ENCODE measurements at places on chromosomes 1 and 21.

DNA sequence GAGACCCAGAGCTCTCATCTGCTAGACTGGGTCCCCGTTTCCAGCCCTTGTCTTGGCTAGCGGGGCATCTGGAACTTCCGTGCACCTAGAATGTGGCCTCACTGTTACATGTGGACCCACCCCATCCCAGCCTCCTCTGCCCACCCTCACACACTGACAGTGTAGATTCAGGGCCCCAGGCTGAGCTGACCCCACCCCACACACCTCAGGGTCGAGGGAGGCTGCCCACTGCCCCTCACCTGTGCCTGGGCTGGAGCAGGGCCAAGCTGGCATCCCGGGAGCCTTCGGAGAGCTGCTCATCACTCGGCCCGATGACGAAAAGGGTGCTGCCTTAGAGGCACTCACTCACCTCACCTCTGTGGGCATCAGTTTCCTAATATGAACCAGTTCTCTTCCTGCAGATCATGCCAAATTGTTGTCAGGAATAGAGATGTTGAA is 11.1 kb downstream of the ACOT11 start:
- H3K36me3 ChIP-seq: no peaks in the 10 kb centered on the region
- no peaks in the 10 kb centered on the region for H3K27me3 ChIP-seq
- no peak overlapping the region for H3K27ac ChIP-seq

DNA sequence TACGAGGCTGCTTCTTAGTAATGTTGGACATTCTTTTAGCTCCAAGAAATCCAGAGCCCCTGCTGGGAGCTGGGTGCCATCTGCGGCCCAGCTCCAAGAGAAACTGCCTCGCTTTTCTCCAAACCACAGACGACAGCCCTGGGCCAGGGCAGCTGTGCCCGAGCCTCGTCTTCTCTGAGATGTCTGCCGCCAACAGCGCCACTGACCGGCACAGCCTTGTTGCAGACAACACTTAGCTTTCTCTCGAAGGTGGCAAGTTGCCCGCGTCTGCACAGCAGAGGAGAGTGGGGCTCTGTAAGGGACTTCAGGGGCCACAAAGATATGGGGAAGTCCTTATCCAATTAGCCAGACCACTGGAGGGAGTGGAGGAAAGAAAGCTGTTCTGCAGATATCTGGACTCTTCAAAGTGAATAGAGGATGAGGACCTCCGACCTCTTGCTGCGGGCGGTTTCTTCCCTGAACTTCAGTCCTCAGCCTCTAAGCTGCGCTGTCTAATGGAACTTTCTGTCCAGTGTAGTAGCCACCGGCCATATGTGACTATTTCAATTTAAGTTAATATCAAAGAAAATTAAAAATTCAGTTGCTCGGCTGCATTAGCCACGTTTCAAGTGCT is 63.9 kb upstream of the DISP3 start:
- peaks cover 2% of the 10 kb centered on the region for H3K27me3 ChIP-seq
- no peaks in the 10 kb centered on the region for H3K36me3 ChIP-seq
- H3K4me1 ChIP-seq: no peaks in the 10 kb centered on the region
- no peak overlapping the region for H3K4me3 ChIP-seq
- no peak for DNase-seq

- DNase-seq: no peak
- H3K27ac ChIP-seq: no peak overlapping the region
- no peak overlapping the region for H3K4me3 ChIP-seq
- peaks cover 77% of the 10 kb centered on the region for H3K4me1 ChIP-seq
- peaks cover 14% of the 10 kb centered on the region for H3K36me3 ChIP-seq
- no peaks in the 10 kb centered on the region for H3K27me3 ChIP-seq
These were observed 74.2 kb downstream of the CD34 start for GRCh38 chr1:207836591-207837347.

DNA sequence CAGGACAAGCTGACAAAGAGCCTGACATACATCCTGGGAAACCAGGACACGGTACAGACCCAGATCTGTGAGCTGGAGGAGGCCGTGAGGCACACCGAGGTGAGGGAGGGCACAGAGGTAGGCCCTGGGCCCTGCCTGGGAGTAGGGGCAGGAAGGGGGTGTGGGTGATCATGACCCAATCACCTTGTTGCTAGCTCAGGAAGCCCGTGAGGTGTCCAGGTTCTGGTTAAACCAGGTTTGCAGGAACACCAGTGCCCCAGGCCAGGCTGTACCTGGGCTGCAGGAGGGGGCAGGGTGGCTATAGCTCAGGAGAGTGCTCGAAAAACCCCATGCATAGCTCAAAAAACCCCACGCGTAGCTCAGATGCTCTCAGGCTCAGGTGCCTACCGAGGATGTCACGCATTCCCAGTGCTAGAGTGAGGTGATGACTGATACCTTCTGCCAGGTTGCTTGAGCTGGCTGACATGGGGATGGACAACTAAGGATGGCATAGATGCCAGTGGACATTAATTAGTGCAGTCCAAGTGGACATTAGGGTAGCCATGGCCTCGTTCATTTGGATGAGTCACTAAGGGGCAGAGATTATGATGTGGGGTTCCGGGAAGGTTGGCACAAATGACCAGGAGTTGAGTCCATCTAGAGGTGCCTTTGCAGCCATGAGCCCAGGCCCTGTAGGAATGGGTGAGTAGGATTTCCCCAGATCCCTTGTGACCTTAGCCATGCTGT is 3.7 kb downstream of the TRIM46 start:
- peaks cover 36% of the 10 kb centered on the region for H3K4me1 ChIP-seq
- no peak for DNase-seq
- H3K27ac ChIP-seq: no peak overlapping the region
- H3K27me3 ChIP-seq: peaks cover 2% of the 10 kb centered on the region
- H3K4me3 ChIP-seq: no peak overlapping the region

DNA sequence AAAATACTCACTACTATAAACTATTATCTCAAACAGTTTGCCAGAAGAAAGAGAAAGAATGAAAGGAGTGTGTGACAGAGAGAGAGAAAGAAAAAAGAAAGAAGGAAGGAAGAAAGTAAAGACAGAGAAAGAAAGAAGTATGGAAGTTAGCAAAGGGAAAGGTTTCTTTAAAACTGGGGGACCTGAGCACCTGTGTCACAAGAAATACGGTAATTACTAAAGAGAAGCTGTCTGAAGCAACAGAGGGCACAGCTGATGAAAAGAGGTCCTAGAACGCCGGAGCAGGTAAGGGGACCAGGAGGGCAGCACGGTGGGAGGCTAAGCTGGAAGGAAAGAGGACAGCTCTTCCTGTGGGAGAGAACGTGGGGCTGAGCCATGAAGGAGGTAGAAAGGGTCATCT is 163.6 kb downstream of the DSCAM start:
- no peak overlapping the region for H3K27ac ChIP-seq
- no peaks in the 10 kb centered on the region for H3K4me1 ChIP-seq
- H3K27me3 ChIP-seq: no peaks in the 10 kb centered on the region
- H3K36me3 ChIP-seq: no peaks in the 10 kb centered on the region
- H3K4me3 ChIP-seq: no peak overlapping the region
- DNase-seq: no peak

DNA sequence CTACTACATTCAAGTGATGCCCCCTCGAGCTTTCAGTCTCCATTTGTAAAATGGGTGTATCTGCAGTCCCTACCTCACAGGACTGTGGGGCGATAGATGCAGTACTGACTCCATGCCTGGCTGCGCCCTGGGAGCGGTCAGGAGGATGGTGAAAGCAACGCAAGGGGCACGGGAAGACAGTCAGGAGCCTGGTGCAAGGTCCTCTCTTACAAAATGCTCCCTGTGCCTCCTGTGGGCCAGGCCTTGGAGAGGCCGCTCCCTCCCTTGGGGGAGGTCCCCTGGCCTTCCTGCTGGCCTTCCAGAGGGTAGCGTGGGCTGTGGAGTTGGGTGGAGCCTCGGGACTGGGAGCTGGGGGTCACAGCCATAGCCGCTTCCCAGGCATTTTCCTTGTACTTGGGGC is 21.6 kb downstream of the FAM151A start:
- H3K27ac ChIP-seq: no peak overlapping the region
- no peak for DNase-seq
- no peaks in the 10 kb centered on the region for H3K36me3 ChIP-seq
- no peak overlapping the region for H3K4me3 ChIP-seq
- peaks cover 13% of the 10 kb centered on the region for H3K4me1 ChIP-seq

DNA sequence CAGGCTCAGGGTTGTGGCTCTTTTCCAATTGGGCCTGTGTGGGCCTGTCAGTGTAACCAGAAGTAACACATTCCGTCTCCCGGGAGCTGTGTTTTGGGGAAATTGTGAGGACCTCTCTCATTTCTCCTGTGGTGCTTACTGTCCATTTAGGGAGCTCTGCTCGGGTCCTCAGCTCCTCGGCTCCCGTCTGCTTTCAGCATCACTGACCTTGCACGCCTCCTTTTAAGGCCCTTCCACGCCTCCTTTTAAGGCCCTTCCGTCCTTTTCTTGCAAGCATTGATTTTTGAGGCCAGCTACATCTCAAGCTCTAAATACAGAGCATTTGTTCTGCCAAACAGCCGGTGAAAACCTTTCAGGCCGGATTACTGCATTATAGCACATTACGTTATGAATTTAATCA is 9.7 kb downstream of the CA6 start:
- peaks cover 14% of the 10 kb centered on the region for H3K36me3 ChIP-seq
- peaks cover 56% of the 10 kb centered on the region for H3K4me1 ChIP-seq
- H3K27me3 ChIP-seq: no peaks in the 10 kb centered on the region
- no peak overlapping the region for H3K4me3 ChIP-seq
- no peak for DNase-seq
- H3K27ac ChIP-seq: peak overlapping the region; percentile 38

DNA sequence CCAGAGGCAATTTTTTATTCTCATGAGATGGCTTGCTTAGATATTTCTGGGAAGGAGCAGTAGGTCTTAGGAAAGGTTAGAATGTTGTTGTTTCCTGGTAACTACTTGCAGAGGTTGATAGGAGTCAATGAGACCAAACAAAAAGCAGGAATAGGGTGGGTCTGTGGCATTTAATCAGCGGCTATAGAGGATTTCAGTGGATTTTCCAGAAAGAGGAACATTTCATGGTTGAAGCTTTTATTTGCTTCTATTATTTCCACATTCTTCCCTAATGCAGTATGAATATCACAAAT is 111.3 kb upstream of the PALMD start:
- H3K4me1 ChIP-seq: no peaks in the 10 kb centered on the region
- H3K36me3 ChIP-seq: no peaks in the 10 kb centered on the region
- no peak overlapping the region for H3K4me3 ChIP-seq

DNA sequence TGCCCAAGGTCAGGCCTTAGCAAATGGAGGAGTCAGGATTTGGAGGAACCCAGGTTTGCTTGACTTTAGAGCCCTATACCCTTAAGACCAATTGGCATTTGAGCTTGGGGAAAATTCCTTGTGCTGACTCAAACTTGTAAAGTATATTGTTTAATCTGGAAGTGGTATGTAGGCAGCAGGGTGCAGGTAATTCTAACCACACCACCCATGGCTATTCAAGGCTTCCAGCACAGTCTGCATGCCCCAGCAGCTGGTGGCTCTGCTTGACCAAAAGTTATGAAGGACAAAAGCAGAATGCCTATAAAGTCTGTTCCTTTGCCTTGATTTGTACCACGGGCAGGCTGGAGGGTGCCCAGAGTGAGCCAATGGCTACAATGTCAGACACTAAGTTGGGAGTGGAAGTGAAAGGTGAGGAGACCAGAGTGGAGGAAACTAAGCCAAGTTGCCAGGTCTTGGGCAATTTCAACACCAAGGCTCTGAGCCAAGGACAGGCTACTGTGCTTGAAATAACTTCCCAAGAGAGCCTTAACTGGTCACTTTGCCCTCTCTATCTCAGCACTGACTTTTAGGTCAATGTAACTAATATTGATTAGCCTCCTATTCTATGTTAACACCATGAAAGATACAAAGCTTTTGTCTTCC is 4.7 kb upstream of the G0S2 start:
- peaks cover 2% of the 10 kb centered on the region for H3K36me3 ChIP-seq
- no peak overlapping the region for H3K4me3 ChIP-seq
- no peak overlapping the region for H3K27ac ChIP-seq
- DNase-seq: no peak
- H3K4me1 ChIP-seq: peaks cover 50% of the 10 kb centered on the region

- H3K27me3 ChIP-seq: no peaks in the 10 kb centered on the region
- H3K27ac ChIP-seq: peak overlapping the region; percentile 85
- no peak for DNase-seq
- peaks cover 91% of the 10 kb centered on the region for H3K4me1 ChIP-seq
- peak overlapping the region; percentile 50 for H3K4me3 ChIP-seq
These were observed 15.5 kb downstream of the SAMSN1 start for GRCh38 chr21:14530592-14530991.

DNA sequence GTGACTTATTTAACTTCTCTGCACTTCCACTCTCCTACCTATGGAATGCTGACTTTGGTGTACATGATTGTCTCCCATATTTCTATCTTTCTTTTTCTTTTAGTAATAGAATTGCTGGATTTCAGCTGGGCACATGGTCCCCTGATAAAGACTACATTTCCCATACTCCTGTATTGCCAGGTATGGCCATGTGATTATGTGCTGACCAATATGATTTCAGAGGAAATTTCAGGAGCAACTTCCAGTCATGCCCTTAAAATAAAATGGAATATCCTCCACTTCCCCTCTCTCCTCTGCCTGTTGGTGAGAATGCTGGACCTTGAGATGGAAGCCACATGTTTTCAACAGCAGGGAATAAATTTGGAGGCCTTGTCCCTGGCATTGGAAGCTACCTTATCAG is 130.7 kb upstream of the IGSF21 start:
- no peak for DNase-seq
- H3K27me3 ChIP-seq: peaks cover 9% of the 10 kb centered on the region
- H3K4me1 ChIP-seq: no peaks in the 10 kb centered on the region
- H3K27ac ChIP-seq: no peak overlapping the region

DNA sequence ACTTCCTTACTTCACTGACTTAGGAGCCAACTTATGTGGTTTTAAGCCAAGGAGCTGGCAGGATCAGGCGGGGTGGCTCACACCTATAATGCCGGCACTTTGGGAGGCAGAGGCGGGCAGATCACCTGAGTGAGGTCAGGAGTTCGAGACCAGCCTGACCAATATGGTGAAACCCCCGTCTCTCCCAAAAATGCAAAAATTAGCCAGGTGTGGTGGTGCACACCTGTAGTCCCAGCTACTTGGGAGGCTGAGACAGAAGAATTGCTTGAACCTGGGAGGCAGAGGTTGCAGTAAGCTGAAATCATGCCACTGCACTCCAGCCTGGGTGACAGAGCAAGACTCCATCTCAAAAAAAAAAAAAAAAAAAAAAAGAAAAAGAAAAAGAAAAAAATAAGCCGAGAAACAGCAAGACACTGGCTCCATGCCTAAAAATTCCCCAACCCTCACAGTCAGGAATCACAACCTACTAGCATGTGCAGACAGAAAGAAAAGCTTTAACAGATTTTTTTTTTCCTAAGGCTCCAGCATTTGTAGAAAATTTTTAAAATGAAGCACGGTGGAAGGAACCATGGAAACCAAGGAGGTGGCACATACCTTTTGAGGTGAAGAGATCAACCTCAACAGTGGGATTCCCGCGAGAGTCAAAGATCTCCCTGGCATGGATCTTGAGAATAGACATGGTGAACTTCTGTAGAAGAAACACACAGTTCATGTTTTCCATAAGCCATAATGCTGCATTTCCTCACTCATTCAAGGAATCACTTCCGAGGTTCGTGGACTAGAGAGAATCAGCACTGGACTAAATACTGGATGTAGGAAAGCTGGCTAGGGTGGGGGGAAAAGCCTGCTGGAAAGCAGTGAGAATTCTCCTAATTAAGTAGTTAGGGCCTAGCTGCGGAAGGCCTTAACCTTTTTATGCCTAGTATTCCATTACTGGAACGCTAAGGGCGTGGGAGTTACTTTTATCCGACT is 4.0 kb downstream of the ENO1 start:
- H3K4me3 ChIP-seq: peak overlapping the region; percentile 94
- H3K27ac ChIP-seq: peak overlapping the region; percentile 98
- peaks cover 1% of the 10 kb centered on the region for H3K27me3 ChIP-seq
- peaks cover 75% of the 10 kb centered on the region for H3K4me1 ChIP-seq
- H3K36me3 ChIP-seq: peaks cover 91% of the 10 kb centered on the region

All from activated naive CD8-positive, alpha-beta T cell treated with anti-CD3 and anti-CD28 coated beads, Interleukin-2, amount 50 U/mL, for 24 hours (primary cell).